ENCODE measurements at places on chromosomes 1 and 21.

GRCh38 chr1:25343872-25344271 is 5.7 kb downstream of the TMEM50A start:
- no peak for DNase-seq

DNA sequence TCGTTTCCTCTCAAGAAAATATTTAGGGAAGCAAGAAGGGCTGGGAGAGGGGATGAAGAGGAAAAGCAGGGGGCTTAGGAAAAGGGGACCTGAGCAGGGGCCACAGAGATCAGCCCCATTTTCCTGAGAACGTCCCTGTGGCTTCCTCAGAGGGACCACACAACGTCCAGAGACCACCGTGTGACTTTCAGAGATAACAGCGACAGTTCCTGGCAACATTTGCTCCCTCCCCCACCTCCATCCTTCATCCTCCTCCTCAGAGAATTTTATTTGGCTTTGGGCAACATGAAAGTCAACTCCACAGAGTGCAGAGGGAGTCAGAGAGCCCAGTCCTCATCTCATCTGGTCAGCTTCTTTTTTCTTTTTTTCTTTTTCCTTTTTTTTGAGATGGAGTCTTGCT is 50.9 kb downstream of the RUNX1 start:
- DNase-seq = no peak

GRCh38 chr1:246460406-246460805 is 46.7 kb downstream of the SMYD3 start:
- DNase-seq = no peak

GRCh38 chr1:5304702-5305101 is 650.3 kb downstream of the AJAP1 start:
- no peak for DNase-seq

- no peak for DNase-seq
These were observed 59.1 kb downstream of the EIF4G3 start for GRCh38 chr1:21117597-21118001.

GRCh38 chr1:240170266-240170665 is 78.6 kb downstream of the FMN2 start:
- no peak for DNase-seq

- no peak for DNase-seq
These were observed 565.2 kb downstream of the NEGR1 start for GRCh38 chr1:71717186-71717585.

GRCh38 chr1:183040547-183040971 is 17.3 kb downstream of the LAMC1 start:
- no peak for DNase-seq

DNA sequence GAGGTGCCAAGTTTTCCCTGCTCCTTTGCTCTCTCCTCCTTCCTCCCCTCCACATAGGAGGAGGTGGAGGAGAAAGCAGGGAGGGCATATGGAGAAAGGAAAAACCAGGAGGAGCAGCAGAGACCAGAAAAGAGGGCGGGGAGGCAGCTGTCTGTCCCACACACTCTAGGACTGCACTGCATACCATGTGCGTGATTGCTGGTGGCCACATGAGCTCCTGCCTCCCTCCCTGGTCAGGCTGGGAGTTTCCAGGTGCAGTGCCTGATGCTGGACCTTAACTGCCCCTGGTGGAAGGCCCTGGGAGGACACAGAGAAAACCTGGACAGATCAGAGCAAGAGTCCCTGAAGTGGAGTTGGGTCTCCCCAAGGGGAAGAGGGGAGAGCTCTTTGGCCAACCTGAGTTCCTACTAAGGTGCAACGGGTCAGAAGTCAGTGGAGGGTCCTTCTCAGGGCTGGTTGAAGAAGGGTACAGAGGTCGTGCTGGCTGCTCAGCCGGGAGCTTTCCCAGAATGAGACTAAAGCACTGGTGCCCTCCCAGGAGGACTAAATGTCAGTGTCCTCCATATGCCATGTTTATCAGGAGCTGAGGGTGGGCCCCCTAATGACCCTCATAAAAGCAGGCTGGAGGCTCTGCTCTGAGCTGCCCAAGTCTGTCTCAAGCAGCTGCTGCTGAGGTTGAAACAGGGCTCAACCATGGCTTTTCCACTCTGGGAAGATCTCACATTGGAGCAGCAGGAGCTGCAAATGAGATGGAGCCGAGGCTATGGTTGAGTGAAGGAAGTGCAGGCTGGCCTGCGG is 3.5 kb upstream of the LGR6 start:
- DNase-seq = no peak

GRCh38 chr1:43867976-43868740 is 65.4 kb upstream of the ARTN start:
- DNase-seq = no peak

- DNase-seq = no peak
These were observed 5.5 kb downstream of the TRAPPC10 start for GRCh38 chr21:44017601-44018000.

GRCh38 chr1:156848461-156849150 is 10.3 kb downstream of the INSRR start:
- no peak for DNase-seq

GRCh38 chr1:44108241-44108640 is 10.4 kb upstream of the KLF17 start:
- DNase-seq = no peak
